ENCODE measurements at places on chromosomes 4 and X.
A peak's percentile ranks its signal among the peaks of the same experiment; 100 is the strongest.

DNA sequence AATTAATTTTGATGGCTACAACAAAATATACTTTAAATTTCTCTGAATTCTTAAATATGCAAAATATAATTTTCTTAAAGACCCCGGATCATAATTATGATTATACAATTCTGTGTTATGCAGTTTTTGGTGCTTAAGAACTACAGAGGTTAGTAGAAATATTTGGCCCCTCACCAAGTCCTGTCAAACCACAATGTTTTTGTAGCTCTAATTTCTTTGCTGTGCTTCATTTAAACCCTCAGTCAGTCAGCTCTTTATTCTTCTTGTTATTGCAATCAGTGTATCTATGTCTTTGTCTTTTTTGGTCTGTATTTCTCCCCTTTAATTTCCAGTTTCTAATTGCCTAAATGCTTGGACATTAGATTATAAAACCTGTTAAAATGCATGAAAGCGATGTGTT, 186.1 kb downstream of the CAMK2D start:
- DNase-seq: no peak

DNA sequence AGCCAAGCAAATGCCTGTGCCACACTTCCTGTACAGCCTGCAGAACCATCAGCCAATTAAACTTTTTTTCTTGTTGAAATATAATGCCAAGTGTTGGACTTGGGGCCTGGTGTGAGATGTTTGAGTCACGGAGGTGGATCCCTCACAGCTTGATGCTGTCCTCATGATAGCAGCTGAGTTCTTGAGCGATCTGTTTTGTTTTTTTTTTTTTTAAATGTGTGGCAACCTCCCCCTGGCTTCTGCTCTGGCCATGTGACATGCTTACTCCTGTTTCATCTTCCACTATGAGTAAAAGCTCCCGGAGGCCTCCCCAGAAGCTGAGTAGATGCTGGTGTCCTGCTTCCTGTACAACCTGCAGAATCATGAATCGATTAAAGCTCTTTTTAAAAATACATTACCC, 973.3 kb upstream of the FTHL17 start:
- no peak for DNase-seq

DNA sequence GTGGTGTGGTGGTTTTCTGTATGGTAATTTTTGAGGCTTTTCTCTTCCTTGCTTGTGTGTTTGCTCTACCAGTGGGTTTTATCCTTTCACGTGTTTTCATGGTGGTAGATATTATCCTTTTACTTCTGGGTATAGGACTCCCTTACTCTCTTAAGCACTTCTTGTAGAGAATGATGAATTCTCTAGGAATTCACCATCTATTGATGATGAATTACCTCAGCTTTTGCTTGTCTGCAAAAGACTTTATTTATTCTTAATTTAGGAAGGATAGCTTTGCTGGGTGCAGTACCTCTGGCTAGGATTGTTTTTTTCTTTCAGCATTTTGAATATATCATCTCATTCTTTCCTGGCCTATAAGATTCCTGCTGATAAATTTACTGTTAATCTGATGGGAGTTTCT, 415.3 kb downstream of the PDGFC start:
- no peak for DNase-seq

DNA sequence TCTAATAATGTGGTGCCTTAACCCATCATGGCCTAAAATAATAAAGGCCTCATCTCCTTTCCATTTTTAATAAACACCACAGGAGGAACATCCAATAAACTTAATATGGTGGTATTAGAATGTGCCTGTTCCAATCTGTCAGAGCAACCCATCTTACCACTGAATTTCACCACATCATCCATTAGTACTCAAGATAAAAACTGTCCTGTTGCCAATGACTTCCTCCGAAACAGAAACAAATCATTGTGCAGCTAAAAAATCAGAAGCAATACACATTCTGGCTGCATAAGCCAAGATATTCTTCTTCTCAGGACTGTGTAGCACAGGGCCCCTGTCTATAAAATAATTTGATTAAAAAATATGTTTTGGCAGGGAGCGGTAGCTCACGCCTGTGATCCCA, 18.5 kb downstream of the TLR10 start:
- no peak for DNase-seq

- no peak for DNase-seq
These were observed 73.7 kb upstream of the GUCY1A1 start for GRCh38 chr4:155592938-155593297.

DNA sequence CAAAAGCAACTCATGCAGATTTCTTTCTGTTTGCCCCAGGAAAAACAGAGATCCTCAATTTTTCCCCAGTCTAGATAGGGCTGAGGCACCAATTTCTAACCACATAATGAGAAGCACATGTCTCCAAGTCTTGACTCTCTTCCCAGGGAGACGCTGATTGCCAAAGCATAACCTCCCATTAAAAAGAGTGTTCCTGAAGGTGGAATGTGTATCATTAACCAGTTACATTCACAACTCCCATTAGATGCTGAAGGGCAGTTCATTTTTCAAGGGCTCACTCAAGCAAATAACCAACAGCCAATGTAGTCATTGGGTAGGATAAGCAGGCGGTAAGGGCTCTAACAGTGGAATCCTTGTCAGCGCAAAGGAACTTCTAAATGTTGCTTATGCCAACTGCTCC, 27.5 kb downstream of the TMEM47 start:
- DNase-seq: no peak

- DNase-seq: no peak
These were observed 229.8 kb upstream of the STS start for GRCh38 chrX:6917666-6918065.

GRCh38 chr4:106496061-106496460, 127.5 kb upstream of the GIMD1 start:
- DNase-seq: no peak

DNA sequence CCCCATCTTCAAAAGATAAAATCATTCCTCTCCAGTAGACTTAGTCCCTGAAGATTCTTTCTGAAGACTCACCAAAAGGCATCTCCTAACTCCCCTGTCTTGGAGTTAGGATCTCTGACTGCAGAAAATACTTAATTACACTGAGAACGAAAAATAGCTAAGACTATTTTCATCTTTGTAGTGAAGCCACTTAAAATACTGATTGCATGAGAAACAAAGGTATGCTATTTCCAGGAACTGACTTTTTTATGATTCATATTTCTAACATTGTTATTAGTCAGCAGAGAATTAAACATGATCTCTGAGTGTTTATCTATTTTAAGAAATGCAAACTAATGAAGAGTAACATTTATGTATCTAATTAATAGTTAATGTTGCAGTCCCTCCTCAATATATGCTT, 71.8 kb upstream of the NR3C2 start:
- DNase-seq: no peak

DNA sequence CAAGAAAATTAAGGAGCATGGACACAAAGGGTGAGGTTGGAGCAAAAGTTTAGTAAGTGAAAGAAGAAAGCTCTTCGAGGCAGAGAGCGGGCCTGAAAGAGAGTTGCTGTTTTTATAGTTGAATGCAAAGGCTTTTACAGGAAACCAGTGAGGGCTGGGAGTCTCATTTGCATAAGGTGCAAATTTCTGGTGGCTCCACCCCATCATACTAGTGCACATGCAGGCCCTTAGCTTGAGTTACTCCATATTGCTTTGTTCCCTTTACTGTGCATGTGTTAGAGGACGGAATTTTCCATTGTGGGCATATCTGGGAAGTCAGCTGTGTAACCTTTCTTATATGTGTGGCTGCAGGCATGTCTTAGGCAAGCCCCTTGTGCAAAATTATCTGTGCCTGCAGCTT, 48.0 kb downstream of the CPE start:
- no peak for DNase-seq

DNA sequence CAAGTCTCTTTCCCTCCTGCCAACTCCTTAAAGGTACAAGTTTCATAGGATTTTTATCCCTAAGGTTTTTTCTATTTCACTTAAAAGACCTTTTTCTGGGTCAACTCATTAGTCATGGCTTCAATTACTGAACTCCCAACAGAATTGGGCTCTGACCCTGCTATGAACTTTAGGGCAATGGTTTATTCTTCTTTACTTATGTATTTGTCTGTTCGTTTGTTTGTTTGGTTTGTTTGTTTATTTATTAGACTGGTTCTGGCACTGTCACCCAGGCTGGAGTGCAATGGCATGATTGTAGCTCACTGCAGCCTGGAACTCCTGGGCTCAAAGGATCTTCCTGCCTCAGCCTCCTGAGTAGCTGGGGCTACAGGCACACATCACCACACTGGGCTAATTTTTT, 5.9 kb upstream of the NOCT start:
- DNase-seq: no peak

DNA sequence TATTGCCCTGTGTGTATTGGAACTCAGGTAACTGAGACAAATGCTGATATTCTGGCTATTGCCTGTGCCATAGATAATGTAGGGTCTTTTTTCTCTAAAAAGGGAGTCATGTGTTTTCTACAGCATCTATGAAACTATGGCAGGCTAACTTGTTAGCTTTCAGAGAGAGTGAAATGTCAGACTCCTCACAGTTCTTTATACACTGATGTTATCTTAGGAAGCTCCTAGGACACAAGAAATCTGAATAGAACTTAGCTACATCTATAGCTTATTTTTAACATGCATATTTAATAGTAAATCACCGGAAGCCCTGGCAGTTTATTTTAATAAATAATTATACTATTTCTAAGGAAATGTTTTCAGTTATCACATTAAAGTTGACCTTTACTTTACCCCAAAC, 369.6 kb downstream of the NAF1 start:
- no peak for DNase-seq

DNA sequence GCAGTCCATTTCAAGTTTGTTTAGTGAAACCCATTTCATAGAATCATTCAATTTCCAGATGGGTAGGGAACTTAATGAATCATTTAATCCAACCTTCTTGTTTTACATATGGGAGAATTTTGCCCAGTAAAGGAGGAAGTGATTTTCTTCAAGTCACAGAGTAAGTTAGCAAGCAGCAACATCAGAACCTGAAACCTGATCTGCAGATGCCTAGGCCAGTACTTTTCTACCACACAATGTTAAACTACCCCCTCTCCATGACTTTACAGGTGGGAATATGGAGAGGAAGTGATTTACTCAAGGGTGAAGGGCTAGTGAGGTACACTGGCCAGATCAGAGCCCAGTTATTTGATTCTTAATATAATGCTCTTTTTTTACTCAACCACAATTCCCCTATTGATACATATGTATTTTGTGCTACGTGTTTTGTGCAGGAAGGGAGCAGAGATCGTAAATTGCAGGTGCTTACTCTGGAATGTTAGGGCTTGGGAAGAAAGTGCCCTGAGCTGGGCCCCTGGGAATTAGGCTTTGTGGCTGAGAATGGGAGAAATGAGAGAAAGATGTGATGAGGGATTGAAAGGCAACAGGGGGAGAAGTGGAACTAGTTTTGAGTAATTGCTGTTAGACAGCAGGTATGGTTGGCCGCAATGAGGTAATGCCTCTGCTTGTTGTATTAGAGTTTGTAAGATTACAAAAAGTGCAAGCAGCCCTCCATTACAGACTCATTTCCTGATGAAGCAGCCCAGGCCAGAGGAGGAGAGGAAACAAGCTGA, 6.8 kb downstream of the LHFPL1 start:
- DNase-seq: no peak

DNA sequence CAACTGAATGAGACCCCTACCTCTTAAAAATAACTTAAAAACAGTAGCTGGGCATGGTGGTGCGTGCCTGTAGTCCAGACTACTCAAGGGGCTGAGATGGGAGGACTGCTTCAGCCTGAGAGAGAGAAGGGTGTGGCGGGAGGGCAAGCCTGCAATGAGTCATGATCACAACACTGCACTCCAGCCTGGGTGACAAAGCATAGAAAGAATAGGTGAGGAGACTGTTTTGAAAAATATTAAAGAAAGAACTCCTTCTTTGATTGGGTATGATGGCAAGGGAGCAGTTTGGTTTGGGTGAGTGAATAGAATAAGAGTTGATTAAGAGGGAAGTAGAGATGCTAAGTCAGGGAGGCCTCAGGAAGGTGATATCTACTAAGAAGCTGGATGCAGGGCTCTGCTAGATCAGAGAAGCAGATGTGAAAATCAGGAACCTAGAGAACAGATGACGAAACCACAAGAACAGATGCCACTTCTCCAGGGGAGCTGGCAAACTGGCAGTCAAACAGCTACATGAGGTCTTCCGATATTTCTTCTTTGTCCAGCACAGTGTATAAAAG, 318.6 kb downstream of the OPHN1 start:
- no peak for DNase-seq

DNA sequence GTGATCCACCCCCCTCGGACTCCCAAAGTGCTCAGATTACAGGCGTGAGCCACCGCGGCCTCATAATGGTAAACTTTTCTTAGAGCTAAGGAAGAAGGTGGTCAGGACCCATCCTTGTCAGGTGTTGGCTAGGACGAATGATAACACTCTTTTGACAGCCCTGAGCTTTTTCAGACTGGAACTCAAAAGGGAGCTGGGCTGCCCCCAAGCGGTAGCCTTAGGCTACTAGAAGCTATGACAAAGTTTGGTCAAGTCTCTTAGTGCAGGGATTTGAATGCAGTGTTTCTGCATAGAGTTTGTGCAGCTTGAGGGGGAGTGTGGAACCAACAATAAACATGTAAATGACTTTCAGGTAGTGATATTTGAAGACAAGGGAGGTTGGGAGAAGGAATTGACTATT, 11.8 kb upstream of the HSD17B10 start:
- DNase-seq: peak; percentile 46

- no peak for DNase-seq
These were observed 15.4 kb upstream of the JADE1 start for GRCh38 chr4:128793859-128794672.

GRCh38 chrX:110086162-110086915, 83.4 kb downstream of the TMEM164 start:
- no peak for DNase-seq

GRCh38 chrX:106404512-106404911, 207.3 kb upstream of the RADX start:
- no peak for DNase-seq

- DNase-seq: no peak
These were observed 120.2 kb upstream of the GK2 start for GRCh38 chr4:79528241-79528706.

GRCh38 chr4:44756559-44756958, 30.2 kb upstream of the GNPDA2 start:
- no peak for DNase-seq

DNA sequence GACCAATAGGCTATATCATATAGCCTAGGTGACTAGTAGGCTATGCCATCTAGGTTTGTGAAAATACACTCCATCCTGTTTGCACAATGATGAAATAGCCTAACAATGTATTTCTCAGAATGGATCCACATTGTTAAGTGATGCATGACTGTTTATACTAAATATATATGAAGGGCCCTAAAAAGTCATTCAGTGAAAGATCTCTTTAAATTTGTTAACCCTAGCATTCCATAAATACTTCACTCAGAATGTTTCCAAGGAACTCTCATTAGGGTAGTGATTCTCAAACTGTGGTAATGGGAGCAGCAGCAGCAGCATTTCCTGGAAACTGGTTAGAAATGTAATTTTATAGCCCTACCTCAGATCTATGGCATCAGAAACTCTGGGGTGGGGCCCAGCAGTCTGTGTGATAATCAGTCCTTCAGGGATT, 74.9 kb downstream of the PRRG1 start:
- no peak for DNase-seq

GRCh38 chr4:74455361-74456055, 10.6 kb downstream of the AREG start:
- DNase-seq: no peak

Measured in stimulated activated CD4-positive, alpha-beta T cell treated with anti-CD3 and anti-CD28 coated beads, Interleukin-4, amount 100 ng/mL, for 1 hour (primary cell).